ENCODE measurements at places on chromosomes 6 and 20.

DNA sequence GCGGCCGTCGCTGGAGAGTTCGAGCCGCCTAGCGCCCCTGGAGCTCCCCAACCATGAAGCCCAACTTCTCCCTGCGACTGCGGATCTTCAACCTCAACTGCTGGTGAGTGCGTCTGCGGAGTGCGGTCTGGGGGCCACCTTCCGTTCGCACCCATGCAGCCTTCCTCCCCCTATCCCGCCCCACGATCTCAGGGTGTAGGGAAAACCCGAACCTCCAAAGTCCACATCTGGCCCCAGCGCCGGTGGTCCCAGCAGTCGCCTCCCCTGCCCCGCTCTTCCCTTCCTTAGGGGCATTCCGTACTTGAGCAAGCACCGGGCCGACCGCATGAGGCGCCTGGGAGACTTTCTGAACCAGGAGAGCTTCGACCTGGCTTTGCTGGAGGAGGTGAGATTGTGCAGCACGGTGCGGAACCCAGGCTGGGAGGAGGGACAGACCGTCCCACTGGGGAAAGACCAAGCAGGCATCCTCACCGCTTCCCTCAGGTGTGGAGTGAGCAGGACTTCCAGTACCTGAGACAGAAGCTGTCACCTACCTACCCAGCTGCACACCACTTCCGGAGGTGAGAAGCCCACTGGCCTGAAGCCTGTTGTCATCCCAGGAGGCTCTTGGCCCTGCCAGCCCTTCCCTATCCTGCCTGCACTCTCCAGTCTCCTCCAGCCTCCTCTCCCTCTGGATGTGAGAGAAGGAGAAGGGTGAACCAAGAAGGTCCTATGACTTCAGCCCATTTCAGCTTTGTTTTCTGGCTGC lies 719 bp downstream of the SMPD2 start:
- no peak for DNase-seq

DNA sequence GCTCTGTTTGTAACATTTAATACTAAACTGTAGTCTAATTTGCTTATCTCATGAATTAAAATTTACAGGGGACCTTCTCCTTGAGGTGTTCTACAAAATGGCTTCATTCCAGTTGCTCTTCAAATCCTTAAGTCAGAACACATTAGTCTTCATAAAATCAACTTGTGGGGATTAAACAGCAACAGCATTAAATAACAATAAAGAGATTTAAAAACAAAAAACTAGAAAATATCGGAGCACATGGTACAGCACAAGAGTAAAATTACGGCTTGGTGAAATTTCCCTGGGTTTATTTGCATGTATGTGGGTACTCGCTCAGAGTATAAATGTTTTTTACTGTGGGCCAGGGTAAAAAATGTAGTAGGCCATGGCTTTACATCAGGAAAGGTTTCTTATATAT lies 12.0 kb downstream of the RRAGD start:
- no peak for DNase-seq

DNA sequence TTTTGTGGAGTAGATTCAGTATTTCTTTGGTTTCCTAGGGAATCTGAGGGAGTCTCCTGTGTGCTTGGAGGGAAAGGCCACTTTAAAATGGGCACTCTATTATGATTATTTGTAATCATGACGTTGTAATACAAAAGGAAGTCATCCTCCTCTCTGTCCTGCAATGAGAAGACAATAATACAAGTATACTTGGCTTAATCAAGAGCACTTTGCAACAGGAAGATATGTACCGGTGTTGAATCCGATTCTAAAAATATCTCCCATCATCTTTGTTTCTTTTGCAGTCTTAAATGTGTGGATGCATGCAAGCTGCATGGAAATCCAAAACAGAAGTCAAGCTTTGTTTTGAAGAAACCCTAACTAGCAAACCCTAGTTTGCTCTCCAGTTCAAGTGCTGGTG lies 94.1 kb upstream of the QKI start:
- no peak for DNase-seq

DNA sequence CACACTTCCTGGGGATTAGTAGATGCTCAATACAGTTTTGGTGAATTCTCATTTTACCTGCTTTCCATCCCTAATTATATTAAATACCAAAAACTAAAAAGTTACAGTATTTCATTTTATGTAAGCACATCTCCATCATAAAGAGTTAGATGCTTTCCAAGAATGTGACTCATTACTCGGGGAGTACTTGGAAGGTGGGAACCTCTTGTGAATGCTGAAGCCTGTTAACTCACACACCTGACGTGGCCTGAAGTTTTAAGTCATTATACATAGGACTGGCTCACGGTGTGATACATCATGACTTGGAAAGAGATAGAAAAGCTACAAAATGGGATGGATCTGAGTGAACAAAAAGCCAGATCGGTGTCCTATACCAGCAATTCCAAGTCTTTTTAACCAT lies 2.2 kb upstream of the OSER1 start:
- DNase-seq: no peak

DNA sequence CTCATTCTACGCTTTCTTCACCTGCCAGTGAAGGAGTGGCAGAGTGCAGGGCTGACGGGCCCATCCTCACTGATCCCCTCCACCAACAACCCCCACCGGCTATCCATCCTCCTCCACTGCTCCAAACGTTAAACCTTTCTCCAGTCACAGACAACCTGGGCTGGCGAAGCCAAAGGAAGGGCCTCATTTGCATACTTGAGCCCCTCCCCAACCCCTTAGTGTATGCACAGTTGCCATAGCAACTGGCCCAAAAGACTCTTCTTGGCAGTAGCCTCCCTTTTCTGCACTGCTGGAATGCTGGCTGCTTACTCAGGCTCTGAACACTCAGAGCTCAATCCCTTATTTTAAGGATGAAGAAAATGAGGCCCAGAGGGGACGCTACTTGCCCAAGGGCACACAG lies 130.3 kb downstream of the GRM4 start:
- no peak for DNase-seq

- no peak for DNase-seq
Observed at GRCh38 chr6:24967211-24967610, 31.5 kb upstream of the RIPOR2 start.

DNA sequence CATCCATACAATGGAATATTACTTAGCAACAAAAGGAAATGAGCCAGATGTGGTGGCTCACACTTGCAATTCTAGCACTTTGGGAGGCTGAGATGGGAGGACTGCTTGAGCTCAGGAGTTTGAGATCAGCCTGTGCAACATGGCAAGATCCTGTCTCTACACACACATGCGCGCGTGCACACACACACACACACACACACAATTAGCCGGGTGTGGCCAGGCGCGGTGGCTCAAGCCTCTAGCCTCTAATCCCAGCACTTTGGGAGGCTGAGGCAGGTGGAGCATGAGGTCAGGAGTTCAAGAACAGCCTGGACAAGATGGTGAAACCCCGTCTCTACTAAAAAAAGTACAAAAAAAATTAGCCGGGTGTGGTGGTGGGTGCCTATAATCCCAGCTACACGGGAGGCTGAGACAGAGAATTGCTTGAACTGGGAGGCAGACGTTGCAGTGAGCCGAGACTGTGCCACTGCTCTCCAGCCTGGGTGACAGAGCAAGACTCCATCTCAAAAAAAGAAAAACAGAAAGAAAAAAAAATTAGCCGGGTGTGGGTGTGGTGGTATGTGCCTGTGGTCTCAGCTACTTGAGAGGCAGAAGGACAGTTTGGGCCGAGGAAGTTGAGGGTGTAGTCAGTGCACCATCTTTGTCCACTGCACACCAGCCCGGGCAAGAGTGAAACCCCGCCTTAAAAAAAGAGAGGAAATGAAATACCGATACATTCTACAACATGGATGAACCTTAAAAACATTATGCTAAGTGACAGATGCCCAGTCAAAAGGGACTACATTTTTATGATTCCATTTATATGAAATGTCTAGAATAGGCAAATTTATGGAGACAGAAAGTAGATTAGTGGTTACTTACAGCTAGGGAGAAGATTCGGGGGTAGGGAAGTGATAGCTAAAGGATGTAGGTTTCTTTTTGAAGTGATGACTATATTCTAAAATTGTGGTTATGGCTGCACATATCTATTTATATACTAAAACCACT lies 52.5 kb downstream of the RBL1 start:
- peak; percentile 8 for DNase-seq

DNA sequence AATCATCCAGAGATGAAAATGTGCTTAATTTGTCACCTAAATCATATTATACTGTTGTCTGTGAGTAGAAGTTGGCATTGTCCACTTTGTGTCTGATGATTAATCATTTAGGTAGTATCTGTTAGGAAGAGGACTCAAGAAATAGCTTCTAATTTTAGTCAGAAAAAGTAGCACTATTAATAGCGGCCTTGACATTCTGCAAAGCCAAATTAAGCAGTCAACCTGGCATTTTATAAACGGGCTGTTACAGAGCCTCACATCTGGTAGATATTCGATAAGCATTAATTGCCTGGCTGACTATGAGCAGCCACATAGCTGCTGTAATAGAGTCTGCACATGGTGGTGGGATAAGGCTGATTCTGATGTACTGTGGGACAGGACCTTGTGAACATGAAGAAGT lies 99.5 kb downstream of the KLHL32 start:
- DNase-seq: no peak

DNA sequence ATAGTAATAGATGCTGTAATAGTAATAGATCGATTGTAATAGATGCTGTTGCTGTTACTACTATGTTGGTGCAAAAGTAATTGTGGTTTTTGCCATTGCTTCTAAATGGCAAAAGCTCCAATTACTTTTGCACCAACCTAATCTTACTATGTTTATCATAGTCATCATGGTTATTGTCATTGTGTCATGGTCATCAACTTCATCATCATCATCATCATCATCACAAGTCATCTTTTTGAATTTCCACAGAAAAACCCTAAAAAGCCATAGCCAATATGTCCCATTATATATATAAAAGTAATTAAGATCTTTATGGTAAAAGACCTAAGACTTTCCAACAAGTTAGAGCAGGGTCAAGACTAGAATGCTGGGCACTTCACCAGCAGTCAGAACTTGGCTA lies 435.1 kb upstream of the MARCKS start:
- no peak for DNase-seq

- DNase-seq: no peak
Observed at GRCh38 chr6:161225681-161226008, 48.2 kb downstream of the AGPAT4 start.

DNA sequence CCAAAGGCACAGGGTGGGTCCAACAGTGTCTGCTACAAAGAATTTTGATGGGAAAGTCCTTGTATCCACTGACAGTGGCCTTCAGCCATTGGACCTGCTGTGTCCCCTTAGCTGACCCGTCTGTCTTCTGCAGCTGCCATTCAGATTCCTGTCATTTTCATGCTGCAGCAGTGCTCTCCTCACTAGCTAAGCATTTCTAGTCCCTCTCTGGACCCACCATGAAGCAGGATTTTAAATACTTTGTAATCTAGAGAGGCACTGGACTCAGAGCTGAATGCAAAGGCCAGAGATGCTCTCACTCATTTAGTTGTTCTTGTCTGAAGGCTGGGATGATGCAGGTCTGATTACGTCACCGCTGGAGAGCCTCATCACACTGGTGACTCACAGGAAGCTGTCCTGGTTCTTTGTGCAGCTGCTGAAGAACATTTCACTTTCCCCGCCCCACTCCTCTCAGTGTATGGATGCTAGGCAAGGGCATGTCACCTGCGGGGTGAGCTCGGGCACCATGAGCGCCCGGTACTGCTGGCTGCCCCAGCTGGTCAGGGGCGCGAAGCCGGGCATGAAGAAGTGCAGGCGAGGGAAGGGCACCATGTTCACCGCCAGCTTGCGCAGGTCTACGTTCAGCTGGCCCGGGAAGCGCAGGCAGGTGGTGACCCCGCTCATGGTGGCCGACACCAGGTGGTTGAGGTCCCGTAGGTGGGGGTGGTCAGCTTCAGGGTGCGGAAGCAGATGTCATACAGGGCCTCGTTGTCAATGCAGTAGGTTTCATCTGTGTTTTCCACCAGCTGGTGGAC lies 19.4 kb upstream of the TUBB2A start:
- DNase-seq: no peak

GRCh38 chr6:52341561-52342260 lies 20.2 kb upstream of the PAQR8 start:
- no peak for DNase-seq

GRCh38 chr6:168326294-168327261 lies 7.0 kb upstream of the DACT2 start:
- no peak for DNase-seq

- no peak for DNase-seq
Observed at GRCh38 chr6:137510923-137511322, 16.7 kb upstream of the OLIG3 start.

- DNase-seq: no peak
Observed at GRCh38 chr6:30684386-30685156, 1.9 kb downstream of the PPP1R18 start.

GRCh38 chr6:154251116-154251515 lies 105.5 kb downstream of the IPCEF1 start:
- no peak for DNase-seq

DNA sequence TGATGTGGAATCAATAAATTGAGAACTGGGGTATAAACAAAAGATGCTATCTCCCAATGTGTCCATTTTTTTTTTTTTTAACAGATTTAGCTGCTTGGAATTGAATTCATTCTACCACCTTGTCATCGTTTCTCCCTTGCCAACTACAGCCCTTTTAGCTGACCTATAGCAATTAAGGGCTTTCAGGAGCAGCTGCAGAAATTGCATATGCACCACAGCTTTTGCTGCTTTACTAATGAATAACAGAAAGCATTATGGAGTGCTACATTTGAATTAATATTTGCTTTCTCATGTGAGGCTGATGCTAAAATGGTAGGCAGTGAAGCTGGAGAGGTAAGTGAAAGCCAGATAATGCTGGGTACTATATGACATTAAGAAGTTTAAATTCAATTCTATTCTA lies 5.7 kb downstream of the SESN1 start:
- no peak for DNase-seq

- no peak for DNase-seq
Observed at GRCh38 chr6:85458184-85458583, 8.3 kb downstream of the NT5E start.

GRCh38 chr6:146950351-146950835 lies 253.8 kb upstream of the STXBP5 start:
- no peak for DNase-seq

- DNase-seq: peak; percentile 20
Observed at GRCh38 chr6:132763269-132763668, 5.6 kb upstream of the VNN2 start.

DNA sequence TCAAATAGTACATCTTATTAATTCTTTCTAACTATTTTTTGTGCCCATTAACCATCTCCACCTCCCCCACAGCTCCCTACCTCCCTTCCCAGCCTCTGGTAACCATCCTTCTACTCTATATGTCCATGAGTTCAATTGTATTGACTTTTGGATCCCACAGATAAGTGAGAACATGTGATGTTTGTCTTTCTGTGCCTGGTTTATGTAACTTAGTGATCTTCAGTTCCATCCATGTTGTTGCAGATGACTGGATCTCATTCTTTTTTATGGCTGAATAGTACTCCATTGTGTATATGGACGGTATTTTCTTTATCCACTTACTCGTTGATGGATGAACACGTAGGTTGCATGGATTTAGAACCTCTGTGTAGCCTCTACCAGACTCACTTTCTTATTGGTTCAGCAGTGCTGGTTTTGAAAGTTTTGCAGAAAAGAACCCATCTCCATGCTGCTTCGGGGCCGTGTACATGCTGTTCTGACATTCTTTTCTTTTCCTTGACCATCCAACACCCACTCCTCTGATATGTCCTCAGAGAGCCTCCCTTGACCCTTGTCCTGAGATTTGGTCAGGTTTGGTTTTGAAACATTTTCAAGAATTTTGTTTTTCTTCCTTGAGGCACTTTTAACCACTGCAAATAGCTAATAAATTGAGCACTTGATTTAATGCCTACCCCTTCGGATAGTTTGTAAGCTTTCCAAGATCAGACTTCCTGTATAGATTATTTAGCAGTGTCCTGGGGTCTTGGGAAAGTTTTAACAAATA lies 231.2 kb upstream of the ZFP64 start:
- DNase-seq: no peak
